ENCODE measurements at places on chromosomes 3 and 15.

DNA sequence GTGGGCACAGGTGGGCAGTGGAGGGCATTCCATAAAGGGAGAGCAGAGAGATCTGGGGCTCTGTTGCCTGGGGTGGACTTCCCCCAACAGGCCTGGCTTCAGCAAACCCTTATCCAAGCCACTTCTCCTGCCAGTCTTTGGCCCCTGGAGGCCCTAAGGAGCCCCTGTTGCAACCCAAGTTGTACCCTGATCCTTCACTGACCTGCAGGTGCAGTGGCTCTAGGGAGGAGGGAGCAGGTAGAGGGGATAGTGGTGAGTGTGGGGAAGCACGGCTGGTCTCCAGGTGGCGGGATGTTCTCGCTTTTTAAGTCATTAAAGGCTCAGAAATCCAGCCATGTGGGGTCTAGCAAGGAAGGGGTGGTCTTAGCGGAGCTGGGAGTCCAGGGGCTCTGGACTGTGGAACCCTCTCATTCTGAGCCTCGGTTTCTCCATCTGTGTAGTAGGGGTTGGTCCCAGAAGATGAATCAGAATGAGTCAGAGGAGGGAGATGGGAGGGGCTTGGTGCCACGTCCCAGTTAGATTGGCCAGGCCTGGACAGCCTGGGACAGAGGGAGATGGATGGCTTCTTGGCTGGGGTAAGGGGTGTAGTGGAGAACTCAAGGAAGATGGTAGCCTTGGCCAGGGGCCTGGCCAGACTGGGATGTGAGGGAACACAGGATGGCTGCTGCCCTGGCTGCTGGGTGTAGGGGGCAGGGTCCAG is 2.6 kb downstream of the ZBTB47 start:
- no peak for DNase-seq

- DNase-seq: no peak
Measured at GRCh38 chr3:193686665-193687483, 93.9 kb downstream of the OPA1 start.

GRCh38 chr15:51732646-51733045 is 4.8 kb downstream of the LYSMD2 start:
- DNase-seq: no peak

DNA sequence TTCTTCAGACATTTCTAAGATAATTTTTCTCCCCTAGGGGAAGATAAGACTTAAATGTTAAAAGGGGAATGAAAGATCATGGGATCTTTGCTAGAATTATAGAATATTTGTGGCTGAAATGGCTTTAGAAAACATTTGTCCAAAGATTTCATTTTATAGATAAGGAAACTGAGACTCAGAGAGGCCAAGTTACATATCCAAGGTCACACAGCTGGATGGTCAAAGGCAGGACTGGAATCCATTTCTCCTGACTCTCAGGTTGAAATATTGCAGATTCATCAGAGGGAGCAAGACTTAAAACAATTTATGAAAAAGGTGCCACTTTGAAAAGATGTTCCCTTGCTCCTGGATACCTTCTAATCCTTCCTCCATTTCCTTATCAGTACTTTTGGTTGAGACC is 19.5 kb upstream of the LEKR1 start:
- DNase-seq: no peak

DNA sequence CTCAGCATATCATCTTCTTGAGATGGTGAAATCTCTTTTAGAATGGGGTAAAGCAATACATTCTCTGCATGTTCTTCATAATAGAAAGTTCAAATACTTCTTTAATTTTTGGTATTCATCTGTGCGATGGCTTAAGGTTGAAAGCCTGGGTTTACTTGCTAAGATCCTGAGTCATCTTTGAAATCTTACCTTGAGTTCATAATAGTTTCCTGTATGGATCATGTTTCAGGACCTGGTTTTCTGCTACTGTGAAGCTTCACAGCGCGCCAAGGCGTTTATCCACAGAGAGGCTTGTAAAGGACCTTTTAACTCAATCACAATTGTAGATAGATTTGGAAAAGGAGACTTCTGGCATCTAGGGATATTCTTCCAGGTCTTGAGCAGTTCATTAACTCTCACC is 39.0 kb downstream of the MED12L start:
- no peak for DNase-seq

Measured in NCI-H1930 (cell line).